ENCODE measurements at places on chromosomes 12 and 14. TPM values are rescaled to one million over a fixed set of nuclear protein-coding genes. Genes with fewer than 3 reads are reported as not detected.

The GNG2 gene
- 28.5 TPM for total RNA-seq

The RASSF9 gene
- 3.3 TPM for total RNA-seq

The TRIM9 gene
- 18.0 TPM for total RNA-seq

- no peak for DNase-seq
Observed at GRCh38 chr12:69524755-69525469, 54.7 kb downstream of the FRS2 start.

DNA sequence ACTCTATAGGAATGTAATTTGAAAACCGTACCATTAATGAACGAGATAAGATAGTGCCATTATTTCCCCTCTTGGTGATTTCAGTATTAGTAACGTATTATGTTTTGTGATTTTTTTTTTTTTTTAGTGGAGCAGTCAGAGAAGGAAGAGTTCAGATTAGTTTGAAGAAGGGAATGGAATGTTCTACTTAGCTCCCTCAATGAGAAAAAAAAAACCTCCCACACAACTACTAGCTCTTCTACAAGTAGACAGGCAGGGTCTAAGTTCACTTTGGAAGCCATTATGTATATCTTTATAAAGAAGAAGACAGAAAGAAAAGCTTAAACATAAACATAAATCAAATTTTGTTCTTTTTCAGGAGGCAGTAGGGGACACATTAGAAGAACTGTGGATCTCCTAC is 27.3 kb downstream of the PNMA1 start:
- DNase-seq = no peak

GRCh38 chr14:65824285-65824977 is 411.9 kb downstream of the FUT8 start:
- DNase-seq = no peak

- DNase-seq = peak; percentile 87
Observed at GRCh38 chr14:93064411-93065271, 51.1 kb downstream of the ITPK1 start.

- no peak for DNase-seq
Observed at GRCh38 chr14:92880851-92881250, 42.1 kb upstream of the CHGA start.

Data from sigmoid colon (tissue), 7 donors.